ENCODE measurements at places on chromosomes 6 and 20.

DNA sequence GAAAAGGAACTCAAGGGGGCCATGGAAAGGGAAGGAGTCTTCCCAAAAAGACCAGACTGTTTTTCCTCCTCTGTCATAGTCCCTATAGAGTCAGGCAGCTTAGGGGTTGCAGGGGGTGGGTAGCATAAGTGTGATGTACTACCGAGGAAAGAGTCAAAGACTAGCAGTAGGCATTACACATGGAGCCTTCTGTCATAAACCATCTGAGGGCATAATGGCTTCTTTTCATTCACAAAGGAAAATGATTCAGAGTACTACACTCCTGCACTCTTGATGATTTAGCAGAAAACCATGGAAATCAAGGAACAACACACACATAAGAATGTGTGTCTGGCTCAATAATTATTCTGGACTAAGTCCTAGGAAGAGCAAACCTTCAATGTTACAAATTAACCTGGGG lies 14.9 kb downstream of the PLN start:
- DNase-seq, result no peak

- DNase-seq, result no peak
Observed at GRCh38 chr6:169639653-169640278, 62.1 kb downstream of the WDR27 start.

GRCh38 chr6:146868671-146869209 lies 270.0 kb downstream of the ADGB start:
- no peak for DNase-seq

GRCh38 chr6:45278367-45278766 lies 49.8 kb upstream of the RUNX2 start:
- DNase-seq, result peak; percentile 9

- no peak for DNase-seq
Observed at GRCh38 chr6:3911130-3911529, 62.0 kb downstream of the FAM50B start.

DNA sequence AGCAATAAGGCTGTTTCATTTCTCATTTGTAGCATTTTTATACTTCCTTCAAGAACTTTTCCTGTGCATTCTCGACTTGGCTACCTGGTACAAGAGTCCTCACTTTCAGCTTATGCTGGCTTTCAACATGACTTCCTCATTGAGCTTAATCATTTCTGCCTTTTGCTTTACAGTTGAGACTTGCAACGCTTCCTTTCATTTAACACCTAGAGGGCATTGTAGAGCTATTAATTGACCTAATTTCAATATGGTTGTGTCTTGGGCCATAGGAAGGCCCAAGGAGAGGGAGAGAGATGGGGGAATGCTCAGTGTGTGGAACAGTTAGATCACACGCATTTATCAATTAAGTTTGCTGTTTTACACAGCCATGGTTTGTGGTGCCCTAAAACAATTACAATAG lies 37.2 kb downstream of the SLC22A2 start:
- DNase-seq, result peak; percentile 20

DNA sequence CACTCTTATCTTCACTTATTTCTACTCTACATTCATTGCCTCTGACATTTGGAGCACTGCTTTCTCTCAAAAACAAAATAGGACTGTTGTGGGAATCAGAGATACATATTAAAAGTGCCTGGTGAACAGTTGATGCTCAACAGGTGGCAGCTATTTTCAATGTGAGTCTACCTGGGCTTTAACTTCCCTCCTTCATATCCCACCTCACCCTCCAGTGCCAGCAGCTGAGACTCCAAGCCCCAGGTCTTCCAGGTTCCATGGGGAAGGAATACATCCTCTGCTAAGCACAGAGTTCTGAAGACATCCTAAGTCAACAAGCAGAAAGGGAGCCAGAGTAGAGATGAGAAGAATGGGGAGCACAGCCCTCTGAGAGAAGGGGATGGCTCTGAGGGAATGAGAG lies 7.0 kb upstream of the FOXP4 start:
- no peak for DNase-seq

All from SJCRH30 (cell line).